Activated CD4-positive, alpha-beta T cell treated with anti-CD3 and anti-CD28 coated beads, Interleukin-2, amount 10 ng/mL, durations not matched to agents 7 days and 5 days (primary cell): ENCODE measurements at places on chromosomes 4 and X. TPM values are rescaled to one million over a fixed set of nuclear protein-coding genes. Genes with fewer than 3 reads are reported as not detected.
A peak's percentile ranks its signal among the peaks of the same experiment; 100 is the strongest.

DNA sequence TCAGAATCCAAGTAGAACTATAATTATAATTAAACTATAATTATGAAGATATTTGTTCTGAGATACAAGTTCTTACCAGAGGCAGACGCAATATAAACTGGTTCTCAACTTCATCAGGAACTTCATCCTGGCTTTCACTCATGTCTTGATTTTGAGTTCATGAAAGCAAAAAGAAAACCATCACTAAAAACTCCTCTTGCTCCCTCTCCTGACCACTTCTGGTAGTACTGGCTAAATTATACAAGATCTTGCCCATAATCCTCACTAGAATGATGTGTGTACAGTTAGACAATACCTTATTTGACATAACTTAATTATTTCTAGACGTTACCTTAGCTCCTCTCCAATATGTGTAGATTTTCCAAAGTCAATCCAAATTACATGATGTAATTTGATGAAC lies 3.7 kb downstream of the TAF7L start:
- peaks cover 7% of the 10 kb centered on the region for H3K27me3 ChIP-seq
- no peaks in the 10 kb centered on the region for H3K36me3 ChIP-seq
- no peak overlapping the region for H3K4me3 ChIP-seq
- H3K4me1 ChIP-seq = no peaks in the 10 kb centered on the region
- H3K27ac ChIP-seq = no peak overlapping the region

DNA sequence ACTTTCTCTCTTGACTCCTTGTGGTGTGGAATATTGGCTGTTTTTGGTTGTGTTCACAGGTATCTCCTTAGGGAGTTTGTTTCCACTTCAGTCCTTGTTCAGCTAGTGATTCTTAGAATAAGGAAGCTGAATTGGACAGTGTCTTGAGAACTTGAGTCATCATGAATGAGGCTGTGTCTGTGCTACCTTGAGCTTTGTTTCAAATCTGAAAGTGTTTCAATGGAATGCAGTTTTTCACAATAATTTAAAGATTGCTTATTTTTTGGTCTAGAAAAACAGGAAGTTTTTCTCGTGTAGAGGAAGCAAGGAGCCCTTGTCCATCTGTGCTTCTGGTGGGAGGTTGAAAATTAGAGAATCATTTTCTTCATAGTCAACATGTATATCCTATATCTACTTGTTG lies 76.5 kb downstream of the ZNF518B start:
- H3K4me1 ChIP-seq = no peaks in the 10 kb centered on the region
- H3K36me3 ChIP-seq = no peaks in the 10 kb centered on the region
- no peak overlapping the region for H3K27ac ChIP-seq

Gene PDE6B
- 18.7 TPM for total RNA-seq

Gene REELD1
- total RNA-seq = 0.20 TPM

Gene MAGEA12
- total RNA-seq = not detected

Gene XPNPEP2
- 1.1 TPM for total RNA-seq

Gene ARHGEF38
- total RNA-seq = not detected

- H3K4me3 ChIP-seq = no peak overlapping the region
- no peaks in the 10 kb centered on the region for H3K36me3 ChIP-seq
- peaks cover 5% of the 10 kb centered on the region for H3K27me3 ChIP-seq
- no peaks in the 10 kb centered on the region for H3K4me1 ChIP-seq
- H3K27ac ChIP-seq = no peak overlapping the region
- DNase-seq = no peak
Observed at GRCh38 chr4:72896515-72896914, 173.0 kb downstream of the COX18 start.

DNA sequence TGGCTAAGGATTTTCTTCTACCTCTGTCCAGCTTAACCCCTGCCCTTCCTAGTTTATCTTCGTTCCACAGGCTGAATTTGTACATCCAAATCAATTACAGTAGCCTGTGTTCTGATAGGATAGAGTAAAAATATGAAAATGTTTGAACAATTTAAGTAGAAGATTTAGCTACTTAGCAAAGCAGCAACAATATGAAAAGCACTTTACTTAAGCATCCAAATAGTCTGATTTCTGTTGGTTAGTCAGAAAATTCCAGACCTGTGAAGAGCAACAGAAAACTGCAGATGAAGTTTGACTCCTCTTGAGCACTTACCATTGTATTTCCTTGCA lies 2.0 kb downstream of the ARSJ start:
- H3K27me3 ChIP-seq = peaks cover 42% of the 10 kb centered on the region
- H3K36me3 ChIP-seq = no peaks in the 10 kb centered on the region
- no peak overlapping the region for H3K27ac ChIP-seq
- peaks cover 18% of the 10 kb centered on the region for H3K4me1 ChIP-seq

DNA sequence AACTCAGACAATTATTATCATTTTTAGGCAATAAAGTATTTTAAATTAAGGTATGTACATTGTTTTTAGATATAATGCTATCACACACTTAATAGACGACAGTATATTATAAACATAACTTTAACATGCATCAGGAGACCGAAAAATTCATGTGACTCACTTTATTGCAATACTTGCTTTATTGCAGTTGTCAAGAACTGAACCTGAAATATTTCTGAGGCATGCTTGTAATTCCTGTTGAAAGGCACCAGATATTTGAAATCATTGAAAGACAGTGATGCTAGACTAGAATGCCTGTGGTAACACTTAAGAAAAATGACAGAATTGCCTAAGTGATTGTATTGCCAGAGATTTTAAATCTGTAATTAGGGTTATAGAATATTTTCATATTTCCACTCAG lies 175.6 kb upstream of the MAGEB2 start:
- no peak for DNase-seq
- H3K4me3 ChIP-seq = no peak overlapping the region
- no peak overlapping the region for H3K27ac ChIP-seq
- no peaks in the 10 kb centered on the region for H3K36me3 ChIP-seq
- no peaks in the 10 kb centered on the region for H3K4me1 ChIP-seq

Gene TNIP3
- total RNA-seq = 0.74 TPM

- H3K4me1 ChIP-seq = peaks cover 7% of the 10 kb centered on the region
- peaks cover 2% of the 10 kb centered on the region for H3K27me3 ChIP-seq
- H3K36me3 ChIP-seq = no peaks in the 10 kb centered on the region
- DNase-seq = no peak
- no peak overlapping the region for H3K4me3 ChIP-seq
- no peak overlapping the region for H3K27ac ChIP-seq
Observed at GRCh38 chrX:139554376-139554775, 23.8 kb downstream of the F9 start.

- peaks cover 6% of the 10 kb centered on the region for H3K36me3 ChIP-seq
- peak; percentile 50 for DNase-seq
- H3K27me3 ChIP-seq = no peaks in the 10 kb centered on the region
- H3K4me3 ChIP-seq = no peak overlapping the region
- peaks cover 45% of the 10 kb centered on the region for H3K4me1 ChIP-seq
Observed at GRCh38 chrX:124211312-124211942, 121.0 kb upstream of the TEX13D start.

DNA sequence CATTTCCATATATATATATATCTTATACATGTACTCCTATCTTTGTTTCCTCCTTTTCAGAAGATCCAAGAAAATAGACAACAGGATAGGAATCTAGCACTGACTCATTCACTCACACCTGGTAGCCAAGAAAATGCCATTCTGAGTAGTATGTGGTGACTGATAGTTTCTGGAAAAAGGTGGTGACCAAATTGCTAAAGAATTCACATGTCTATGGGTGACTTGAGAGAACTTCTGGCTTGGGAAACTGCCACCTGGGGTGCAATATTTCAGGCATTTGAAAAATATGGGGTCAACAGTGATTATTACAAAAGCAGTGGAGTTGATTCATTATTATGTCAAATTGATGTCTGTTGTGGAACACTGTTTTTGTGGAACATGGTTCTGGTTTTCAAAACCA lies 605.1 kb downstream of the PCDH18 start:
- H3K4me1 ChIP-seq = no peaks in the 10 kb centered on the region
- H3K27me3 ChIP-seq = no peaks in the 10 kb centered on the region
- no peak overlapping the region for H3K4me3 ChIP-seq
- H3K36me3 ChIP-seq = no peaks in the 10 kb centered on the region

Gene RTL5
- 0.15 TPM for total RNA-seq
